ENCODE measurements at places on chromosomes 16 and 17.
A peak's percentile ranks its signal among the peaks of the same experiment; 100 is the strongest.

DNA sequence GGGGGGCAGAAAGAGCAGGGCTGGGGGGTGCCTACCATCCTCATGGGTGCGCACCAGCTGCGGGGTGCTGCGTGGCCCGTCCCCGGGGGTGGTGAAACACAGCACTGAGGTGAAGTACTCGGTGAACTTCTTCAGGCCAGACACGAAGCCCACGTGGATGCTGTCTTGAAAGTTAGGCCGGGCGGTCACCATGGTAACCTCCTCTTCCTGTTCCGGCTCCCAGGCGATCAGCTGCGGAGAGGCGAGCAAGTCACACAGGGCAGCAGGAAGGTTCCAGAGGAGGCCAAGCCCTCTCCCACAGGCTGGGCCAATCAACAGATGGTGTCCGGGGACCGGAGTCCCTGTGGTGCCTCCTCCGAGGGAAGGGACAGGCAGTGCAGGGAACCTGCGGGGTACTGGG lies 90.1 kb upstream of the CDC42EP4 start:
- no peak for DNase-seq

DNA sequence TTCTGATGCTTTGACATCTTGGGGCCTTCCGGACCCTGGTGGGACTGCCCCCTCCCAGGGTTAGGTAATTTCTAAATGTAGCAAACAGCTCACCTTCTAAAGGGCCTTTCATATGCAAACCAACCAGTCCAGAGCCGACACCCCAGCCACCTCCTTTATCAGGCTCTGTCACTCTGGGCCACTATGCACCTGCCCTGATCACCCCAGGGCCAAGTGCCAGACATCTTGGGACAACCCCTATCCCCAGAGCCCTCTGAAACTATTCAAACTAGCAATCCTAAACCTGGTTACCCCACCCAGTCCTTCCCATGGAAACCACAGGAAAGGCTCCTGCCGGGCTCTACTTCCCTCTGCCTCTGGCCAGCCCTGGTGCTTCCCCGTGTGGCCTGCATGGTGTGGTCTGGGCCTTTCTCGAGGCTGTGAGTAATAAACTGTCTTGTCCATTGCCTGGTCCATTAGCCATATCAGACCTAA lies 91.2 kb upstream of the TNRC6C start:
- DNase-seq: no peak

DNA sequence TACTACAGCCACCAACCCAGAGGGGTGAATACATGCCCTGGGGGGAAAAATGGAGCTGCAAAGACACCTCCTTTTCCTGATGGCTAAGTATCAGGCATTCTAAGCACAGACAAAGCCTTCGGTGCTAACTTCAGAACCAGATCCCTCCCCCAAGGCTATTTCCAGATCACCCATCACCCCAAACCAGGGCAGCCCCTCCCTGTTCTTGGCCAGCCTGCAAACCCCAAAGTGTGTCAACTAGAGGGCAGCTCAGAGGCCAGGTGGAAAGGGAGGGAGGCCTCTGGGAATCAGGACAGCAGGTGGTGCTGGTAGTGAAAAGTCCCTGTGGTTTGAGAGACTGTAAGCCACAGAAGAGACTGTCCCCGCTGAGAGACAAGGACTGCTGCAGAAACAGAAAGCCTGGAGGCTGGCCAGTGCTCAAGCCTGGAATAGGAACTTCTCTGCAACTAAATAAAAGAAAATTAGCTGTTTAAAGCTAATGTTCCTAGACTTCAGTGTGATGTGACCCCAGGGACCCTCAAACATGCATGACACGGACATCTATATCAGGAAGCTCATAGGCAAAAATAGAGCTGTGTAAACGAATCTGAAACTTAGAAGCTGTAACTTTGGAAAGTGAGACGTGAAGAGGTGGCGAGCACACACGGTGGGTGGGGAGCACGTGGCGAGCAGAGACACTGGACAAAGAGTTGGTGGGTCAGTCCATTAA lies 9.1 kb downstream of the TUBG1 start:
- no peak for DNase-seq

DNA sequence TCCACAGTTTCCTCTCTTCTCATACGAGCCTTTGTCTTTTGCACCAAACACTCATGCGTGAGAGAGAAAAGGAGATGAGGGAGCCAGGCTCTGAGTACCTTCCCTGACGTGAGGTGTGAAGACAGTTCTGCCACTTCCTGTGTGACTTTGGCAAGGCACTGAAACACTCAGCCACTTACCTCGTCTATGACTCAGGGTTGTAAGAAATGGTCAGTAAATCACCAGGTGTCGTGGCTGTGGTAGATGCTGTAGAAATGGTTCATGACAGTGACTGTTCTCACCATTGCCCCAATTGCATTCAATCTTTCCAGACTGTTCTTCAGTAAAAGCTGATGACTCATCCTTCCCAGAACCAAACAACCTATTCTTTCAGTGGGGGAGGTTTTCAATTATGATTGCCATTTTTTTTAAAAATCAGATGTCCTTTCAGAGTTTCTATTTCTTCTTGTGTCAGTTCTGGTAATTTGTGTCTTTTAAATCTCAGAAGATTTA lies 49.2 kb upstream of the CBFA2T3 start:
- DNase-seq: peak; percentile 11

GRCh38 chr16:68907297-68907696 lies 64.0 kb downstream of the TANGO6 start:
- no peak for DNase-seq
